T-helper 2 cell (primary cell): ENCODE measurements at places on chromosomes 11 and 22.

- no peak for DNase-seq
Observed at GRCh38 chr11:22049276-22049675, 143.6 kb upstream of the ANO5 start.

DNA sequence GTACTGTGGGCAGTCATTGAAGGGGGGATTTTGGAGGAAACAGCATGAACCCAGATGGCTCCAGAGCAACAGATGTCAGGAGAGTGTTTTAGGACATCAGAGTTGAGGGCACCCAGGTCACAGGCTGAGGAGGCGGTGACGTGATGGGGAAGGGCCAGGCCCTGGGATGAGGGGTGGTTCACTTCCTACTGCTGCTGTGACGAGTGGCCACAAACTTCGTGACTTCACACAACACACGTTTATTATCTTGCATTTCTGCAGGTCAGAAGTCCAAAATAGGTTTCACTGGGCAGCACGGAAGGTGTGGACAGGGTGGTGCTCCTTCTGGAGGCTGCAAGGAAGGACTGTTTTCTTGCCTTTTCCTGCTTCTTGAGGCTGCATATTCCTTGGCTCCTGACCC lies 77.7 kb upstream of the RAB1B start:
- no peak for DNase-seq

- no peak for DNase-seq
Observed at GRCh38 chr11:105111145-105111944, 28.2 kb downstream of the CARD18 start.

- DNase-seq, result no peak
Observed at GRCh38 chr11:15038963-15039362, 34.4 kb upstream of the CALCB start.

GRCh38 chr11:86722006-86722405 lies 49.6 kb upstream of the ME3 start:
- no peak for DNase-seq

DNA sequence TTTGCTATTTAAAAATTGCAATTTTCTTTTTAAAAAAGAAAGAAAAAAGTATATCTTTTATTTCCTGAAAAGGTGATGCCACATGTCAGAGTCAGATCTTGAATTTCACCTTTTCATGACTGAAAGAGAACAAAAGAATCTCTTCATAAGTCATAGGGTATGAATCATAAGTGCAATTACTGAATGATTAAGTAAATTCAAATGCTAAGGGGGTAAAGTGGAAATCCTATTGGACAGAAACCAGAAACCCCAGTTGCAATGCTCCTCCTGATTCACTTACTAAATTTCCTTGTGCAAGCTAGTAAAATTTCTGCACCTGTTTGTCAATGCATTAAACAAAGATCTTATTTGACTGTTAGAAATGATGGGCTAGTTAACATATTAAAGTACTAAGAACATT lies 8.2 kb upstream of the PRRG4 start:
- no peak for DNase-seq

DNA sequence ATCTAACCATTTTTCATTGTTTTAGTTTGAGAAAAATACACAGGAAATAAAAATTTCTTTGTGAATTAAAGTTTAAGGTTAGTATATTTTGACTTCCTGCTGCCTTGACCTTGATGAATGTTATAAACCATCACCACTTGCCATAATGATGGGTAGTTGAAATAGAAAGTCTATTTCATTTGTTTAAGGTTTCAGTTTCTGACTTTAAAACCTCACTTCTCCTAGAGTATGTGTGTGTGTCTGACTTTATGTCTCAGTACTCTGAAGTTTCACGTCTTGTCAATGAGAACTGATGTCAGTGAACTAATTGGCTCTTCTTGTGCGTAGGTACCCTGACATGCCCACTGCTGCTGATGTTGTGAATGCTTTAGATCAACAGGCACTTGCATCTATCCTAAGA lies 188.2 kb downstream of the METTL15 start:
- DNase-seq, result no peak

DNA sequence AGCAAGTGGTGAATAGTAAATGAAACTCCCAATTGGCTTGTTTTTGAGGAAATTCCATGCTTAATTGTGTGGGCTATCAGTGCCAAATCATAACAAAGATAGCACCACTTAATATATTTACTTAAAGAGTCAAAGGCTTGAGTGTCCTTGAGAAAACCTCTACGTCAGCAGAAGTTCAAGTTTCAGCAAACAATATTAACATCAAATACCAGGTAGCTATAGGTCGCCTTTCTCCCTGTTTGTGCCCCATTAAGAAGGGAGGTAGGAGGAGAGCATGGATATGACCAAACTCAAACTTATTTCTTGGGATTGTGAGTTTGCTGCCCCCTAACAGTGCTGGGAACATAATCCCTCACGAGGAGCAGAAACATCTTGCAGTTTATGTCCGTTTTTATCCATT lies 105.6 kb upstream of the SYN3 start:
- no peak for DNase-seq

DNA sequence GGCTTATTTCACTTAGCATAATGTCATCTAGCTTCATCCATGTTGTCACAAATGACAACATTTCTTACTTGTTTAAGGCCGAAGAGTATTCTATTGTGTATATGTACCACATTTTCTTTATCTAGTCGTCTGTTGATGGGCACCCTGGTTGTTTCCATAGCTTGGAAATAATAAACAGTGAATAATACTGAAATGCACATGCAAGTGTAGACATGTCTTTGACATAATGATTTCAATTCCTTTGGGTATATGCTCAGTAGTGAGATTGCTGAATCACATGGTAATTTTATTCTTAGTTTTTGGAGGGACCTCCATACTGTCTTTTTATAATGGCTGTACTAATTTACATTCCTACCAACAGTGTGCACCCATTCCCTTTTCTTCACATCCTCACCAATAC lies 508.0 kb downstream of the NELL1 start:
- no peak for DNase-seq

GRCh38 chr22:46584081-46584921 lies 35.9 kb upstream of the GRAMD4 start:
- DNase-seq, result peak; percentile 2

DNA sequence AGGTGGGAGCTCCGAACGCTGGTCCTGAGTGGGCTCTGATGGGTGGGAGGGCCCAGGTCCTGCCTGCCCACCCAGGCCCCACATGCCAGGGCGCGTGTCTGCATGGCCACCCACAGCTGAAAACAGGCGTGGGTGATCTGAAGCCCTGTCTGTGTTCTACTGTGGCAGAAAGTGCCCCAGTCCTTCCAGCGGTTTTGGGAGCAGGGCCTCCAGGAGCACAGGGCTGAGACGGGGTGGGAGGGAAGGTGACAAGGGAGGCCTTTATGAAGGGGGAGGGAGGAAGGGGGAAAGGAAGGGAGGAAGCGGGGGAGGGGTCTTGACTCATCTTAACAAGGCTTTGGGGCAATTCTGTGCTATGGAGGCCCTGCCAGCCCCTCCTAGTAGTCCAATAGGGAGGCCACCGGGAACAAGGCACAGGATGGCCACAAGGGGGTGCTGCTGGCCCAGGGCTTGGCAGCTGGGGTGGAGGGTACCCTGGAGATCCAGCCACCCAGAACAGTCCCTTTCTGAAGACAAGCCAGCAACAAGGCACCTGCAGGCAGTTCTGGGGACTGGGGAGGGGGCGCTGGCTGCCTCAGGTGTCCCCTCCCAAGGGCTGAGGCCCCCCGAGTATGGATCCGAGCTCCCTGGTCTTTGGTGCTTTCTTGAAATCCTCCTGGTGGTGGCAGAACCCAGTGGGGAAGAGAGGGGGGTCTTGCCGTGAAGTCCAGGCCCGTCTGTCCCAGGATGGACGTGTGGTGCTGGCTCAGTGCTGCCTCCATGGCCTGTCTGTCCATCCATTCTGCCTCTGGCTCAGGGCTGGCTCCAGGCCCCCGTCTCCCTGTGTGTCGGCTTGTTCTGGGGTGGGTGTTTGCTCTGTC lies 6.3 kb upstream of the FADS3 start:
- peak; percentile 48 for DNase-seq

GRCh38 chr11:134470238-134470637 lies 58.2 kb upstream of the B3GAT1 start:
- no peak for DNase-seq

- DNase-seq, result no peak
Observed at GRCh38 chr22:24894220-24894975, 52.1 kb downstream of the LHFPL7 start.

DNA sequence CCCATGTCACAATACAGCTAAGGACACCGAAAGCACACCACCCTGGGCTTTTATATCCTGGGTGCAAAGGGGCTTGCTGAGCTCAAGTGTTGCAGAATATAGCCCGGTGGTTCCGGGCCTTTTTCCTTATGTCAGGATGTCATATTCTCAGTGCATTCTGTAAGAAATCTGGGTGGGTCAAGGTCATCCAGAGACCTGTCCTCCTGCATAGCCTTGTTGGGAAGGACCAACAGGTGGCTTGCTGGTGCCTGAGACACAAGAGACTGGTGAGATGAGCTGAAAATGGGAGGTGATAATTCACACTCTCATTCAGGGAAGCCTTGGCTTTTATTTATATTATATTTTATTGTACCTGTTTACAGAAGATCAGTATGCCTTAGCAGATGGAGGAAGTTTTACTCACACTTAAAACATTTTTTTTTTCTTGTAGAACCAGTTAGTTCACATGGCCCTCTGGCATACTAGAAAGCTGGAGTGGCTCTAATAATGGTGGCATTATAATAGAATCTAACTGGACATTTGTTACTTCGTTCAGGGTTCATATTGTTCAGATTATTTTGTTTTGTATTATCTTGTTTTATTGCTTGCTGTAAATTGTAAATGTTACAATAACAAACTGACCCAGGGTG lies 14.6 kb upstream of the TMEM123 start:
- DNase-seq, result no peak

GRCh38 chr22:22920910-22921550 lies 33.4 kb downstream of the IGLL5 start:
- no peak for DNase-seq

- DNase-seq, result no peak
Observed at GRCh38 chr11:66195867-66196266, 72.6 kb upstream of the RAB1B start.

DNA sequence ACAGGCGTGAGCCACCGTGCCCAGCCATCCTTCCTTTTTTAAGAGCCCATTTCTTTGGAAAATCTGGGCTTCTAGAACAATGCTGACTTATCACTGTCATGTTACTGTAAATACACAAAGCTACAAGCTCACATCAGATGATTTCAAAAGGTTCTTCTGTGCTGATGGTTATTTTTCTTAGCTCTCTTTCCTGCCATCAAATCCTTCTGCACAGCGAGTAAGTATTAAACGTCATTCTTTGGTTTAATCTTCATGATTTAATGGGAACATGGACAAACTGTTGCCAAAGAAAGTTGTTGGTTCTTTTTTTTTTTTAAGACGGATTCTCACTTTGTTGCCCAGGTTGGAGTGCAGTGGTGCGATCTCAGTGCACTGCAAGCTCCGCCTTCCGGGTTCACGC lies 43.3 kb upstream of the NUP50 start:
- no peak for DNase-seq

GRCh38 chr11:109140857-109141515 lies 281.0 kb upstream of the C11orf87 start:
- no peak for DNase-seq

DNA sequence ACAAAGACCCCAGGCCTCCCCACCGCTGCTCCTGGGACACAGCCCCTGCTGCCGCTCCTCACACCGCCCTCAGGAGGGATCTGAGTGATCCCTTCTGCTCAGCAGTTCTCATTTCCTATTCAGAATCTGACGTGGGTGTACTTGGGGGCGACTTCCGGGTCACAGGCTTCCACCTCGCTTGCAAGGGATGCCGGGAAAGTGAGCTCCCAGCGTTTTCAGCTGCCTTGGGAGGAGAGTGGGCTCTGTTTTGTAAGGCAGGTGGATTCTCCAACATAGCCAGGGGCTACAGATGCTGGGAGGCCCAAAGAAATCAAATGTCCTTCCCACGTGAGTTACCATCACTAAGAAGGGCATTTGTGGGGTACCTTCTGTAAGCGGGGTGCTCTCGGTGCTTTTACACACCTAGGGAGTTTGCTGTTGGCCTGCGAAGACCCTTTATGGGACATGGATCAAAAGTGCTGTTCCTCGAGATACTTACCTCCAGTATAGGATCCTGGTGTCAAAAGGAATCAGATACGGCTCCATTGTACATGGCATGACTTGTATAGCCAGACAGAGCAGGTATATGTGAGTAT lies 9.7 kb upstream of the LRRC10B start:
- DNase-seq, result no peak

DNA sequence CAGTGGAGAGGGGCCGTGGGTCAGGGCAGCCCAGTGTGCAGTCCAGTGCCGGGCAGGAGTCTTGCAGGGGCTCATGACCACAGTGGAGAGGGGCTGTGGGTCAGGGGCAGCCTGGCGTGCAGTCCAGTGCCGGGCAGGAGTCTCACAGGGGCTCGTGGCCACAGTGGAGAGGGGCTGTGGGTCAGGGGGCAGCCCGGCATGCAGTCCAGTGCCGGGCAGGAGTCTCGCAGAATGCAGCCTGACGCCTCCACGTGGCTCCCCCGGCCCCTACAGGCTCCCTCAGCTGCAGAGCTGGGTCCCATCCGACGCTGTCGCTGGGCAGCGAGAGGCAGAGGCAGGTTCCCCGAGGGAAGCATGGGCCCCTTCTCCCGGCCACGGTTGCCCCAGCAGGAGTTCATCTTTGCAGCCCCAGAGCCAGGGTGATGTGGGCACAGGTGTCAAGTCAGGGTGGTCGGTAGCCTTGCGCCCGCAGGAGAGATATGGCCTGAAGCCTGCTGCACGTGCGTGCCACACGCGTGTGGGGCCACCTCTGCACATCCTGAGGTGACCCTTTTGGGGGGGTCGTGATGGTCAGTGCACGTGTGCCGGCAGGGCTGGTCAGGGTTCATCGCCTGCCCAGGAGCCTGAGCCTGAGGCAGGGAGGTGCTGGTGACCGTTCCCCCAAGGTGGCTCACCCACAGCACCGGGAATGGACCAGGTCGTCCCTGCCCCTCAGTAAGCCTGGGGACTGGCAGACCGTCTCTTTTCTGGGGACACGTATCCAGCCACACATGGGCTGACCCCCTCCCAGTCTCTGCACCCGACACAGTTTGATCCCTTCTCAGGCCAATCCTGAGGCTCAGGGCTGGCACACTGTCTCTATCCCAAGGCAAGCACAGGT lies 2.9 kb downstream of the IFITM5 start:
- DNase-seq, result no peak

DNA sequence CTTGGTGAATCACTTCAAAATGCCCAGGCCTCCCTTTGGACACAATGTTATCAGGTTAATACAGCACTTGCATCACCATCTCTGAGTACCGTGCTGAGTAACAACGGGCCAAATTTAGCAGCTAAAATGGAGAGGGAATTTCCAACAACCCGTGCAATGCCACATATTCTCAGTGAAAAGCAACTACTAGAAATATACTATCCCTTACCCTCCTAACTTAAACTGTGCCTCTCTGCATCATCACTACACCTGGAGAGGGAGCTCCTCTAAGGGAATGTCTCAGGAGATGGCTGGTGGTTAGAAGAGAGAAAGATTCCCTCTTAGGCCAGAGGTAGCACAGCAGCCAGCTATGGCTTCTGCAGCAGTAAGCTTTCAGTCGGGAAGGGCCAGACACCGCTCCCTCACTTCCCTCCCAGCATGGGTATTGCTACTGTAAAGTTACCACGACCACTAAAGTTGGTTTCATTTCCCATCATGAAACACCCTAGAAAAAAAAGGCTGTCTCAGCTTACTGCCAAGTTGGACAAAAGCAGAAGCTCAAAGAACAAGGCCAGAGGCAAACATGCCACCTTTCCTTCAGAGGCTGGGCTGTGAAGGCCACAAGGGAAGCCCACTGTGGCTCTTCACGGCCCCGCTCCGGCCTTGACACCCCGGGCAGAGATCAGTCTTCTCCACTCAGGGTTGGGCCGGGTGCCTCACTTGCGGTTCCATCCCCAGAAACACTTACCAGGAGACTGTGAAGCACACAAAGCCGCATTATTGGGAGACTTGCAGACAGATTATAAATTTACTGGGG lies 3.9 kb downstream of the MAML2 start:
- DNase-seq, result no peak

- no peak for DNase-seq
Observed at GRCh38 chr22:47198801-47199251, 436.4 kb downstream of the TBC1D22A start.
